ENCODE measurements at places on chromosomes 1 and 21. TPM values are rescaled to one million over a fixed set of nuclear protein-coding genes. Genes with fewer than 3 reads are reported as not detected.

DNA sequence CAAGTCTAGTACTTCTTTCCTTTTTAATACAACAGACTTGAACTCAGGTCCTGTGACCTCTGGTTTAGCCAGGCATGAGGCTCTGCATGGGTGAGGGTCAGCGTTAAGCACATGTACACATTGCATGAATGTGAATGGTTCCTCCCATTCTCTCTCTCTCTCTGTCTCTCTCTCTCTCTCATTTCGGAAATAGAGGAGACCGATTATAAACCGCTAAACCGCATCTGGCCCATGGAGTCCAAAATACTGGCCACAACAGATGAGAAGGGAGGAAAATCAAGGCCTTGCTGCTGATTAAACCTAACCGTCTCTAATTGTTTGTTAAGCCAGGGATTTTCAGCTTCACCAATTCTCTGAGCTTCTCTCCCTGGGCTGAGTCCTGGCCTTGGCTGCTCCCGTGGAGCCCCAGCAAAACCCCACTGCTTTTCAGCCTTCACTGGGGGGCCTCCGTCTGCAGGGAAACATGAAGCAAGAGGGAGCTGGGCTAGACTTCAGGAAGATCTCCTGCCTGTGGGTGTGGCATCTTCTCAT is 6.6 kb downstream of the RSPO1 start:
- no peak for DNase-seq

DNA sequence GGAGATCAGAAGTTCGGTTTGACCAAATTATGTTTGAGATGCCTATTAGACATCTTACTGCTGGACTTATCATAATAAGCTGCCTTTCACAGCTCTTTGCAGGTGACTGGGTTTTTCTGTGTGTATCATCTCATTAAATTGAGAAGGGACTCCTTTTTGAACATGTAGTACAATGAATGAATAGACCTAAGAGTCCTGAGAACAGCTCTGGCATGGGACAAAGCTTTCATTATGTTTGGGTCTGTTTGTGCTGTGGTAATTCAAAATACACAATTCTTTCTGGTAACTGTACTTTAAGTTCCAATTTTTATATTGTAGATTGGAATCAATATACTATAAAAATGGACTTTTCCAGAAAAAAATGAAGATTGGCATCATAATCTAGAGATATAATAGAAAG is 312.3 kb downstream of the TM2D1 start:
- DNase-seq, result no peak

Gene SPRR2F
- not detected for total RNA-seq

Gene OR6Y1
- not detected for total RNA-seq
